ENCODE measurements at places on chromosomes 13 and 19. TPM values are rescaled to one million over a fixed set of nuclear protein-coding genes. Genes with fewer than 3 reads are reported as not detected.

The CSNK1G2 gene
- 53.6 TPM for total RNA-seq

The DPY19L3 gene
- total RNA-seq = 16.3 TPM

The FSD1 gene
- 7.4 TPM for total RNA-seq

The RHPN2 gene
- total RNA-seq = 56.1 TPM

The THSD1 gene
- 7.3 TPM for total RNA-seq

The SLC25A41 gene
- 0.11 TPM for total RNA-seq

The RNF113B gene
- not detected for total RNA-seq

The ZNF132 gene
- total RNA-seq = not detected

The ZNF540 gene
- not detected for total RNA-seq

The OVOL3 gene
- 0.78 TPM for total RNA-seq

The ZNF154 gene
- total RNA-seq = not detected

The TMEM145 gene
- 2.6 TPM for total RNA-seq

The TRAPPC6A gene
- 49.4 TPM for total RNA-seq

The URI1 gene
- 89.4 TPM for total RNA-seq

The CCDC169 gene
- total RNA-seq = 0.36 TPM

The KLK2 gene
- total RNA-seq = not detected

The MUC16 gene
- 0.02 TPM for total RNA-seq

The NCCRP1 gene
- total RNA-seq = 1.4 TPM

The TRPM4 gene
- 10.6 TPM for total RNA-seq

The KLK4 gene
- total RNA-seq = not detected

The PLEKHG2 gene
- total RNA-seq = 74.7 TPM

The NOVA2 gene
- total RNA-seq = 0.33 TPM

The CRB3 gene
- total RNA-seq = 5.0 TPM

The APC2 gene
- 2.7 TPM for total RNA-seq

The ATP1A3 gene
- 4.1 TPM for total RNA-seq

The RASIP1 gene
- total RNA-seq = 0.59 TPM

The PSG3 gene
- 0.07 TPM for total RNA-seq

The MAP3K10 gene
- 15.5 TPM for total RNA-seq

The SIGLEC9 gene
- not detected for total RNA-seq

The MBD3L3 gene
- not detected for total RNA-seq

The AMER2 gene
- not detected for total RNA-seq

Measured in A549 treated with Mapracorat at 1 μM for 4 hours (cell line).